ENCODE measurements at places on chromosomes 12 and 14.
A peak's percentile ranks its signal among the peaks of the same experiment; 100 is the strongest.

- DNase-seq: no peak
These were observed 568.3 kb downstream of the TMEM121 start for GRCh38 chr14:106094654-106095189.

DNA sequence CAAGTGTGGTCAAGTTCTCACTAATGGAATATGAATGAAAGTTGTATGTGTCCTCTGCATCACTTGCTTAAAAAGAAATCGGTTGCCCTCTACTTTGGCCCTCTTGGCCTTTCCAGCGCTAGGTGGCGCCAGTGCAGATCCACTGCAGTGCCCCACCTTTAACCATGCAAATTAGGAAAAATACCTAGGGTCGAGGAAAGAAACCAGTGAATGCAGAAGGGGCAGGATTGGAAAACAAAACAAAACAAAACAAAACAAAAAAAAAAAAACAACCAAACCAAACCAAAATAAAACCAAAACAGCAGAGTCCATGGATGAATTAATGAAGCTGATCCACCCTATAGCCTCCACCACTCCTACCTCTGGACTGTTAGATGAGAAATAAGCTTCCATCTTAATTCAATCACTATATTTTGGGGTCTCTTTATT is 12.9 kb upstream of the NEMF start:
- peak; percentile 61 for DNase-seq

DNA sequence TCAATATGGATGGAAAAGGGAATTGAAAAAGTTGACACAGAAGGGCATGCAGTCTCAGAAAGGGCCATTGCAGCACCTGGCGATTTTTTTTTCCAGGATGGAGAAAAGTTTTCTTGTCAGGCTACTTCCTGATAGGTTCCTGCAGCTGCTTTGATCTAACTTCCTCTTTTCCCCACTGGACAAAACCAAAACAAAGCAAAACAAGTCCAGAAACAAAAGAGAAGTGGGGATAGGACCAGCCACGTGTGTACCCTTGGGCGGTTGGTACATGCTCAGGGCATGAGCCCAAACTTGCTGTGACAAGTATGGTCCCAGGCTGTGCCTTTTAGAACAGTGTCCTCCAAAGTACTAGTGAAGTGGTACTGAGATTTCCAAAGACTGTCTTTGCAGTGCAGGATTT is 89.8 kb downstream of the CHST11 start:
- no peak for DNase-seq

GRCh38 chr14:61388173-61388975 is 67.0 kb downstream of the PRKCH start:
- DNase-seq: peak; percentile 12

GRCh38 chr12:95248604-95249360 is 31.2 kb downstream of the VEZT start:
- peak; percentile 78 for DNase-seq

- DNase-seq: peak; percentile 40
These were observed 410.0 kb upstream of the CCDC196 start for GRCh38 chr14:66076176-66076575.

DNA sequence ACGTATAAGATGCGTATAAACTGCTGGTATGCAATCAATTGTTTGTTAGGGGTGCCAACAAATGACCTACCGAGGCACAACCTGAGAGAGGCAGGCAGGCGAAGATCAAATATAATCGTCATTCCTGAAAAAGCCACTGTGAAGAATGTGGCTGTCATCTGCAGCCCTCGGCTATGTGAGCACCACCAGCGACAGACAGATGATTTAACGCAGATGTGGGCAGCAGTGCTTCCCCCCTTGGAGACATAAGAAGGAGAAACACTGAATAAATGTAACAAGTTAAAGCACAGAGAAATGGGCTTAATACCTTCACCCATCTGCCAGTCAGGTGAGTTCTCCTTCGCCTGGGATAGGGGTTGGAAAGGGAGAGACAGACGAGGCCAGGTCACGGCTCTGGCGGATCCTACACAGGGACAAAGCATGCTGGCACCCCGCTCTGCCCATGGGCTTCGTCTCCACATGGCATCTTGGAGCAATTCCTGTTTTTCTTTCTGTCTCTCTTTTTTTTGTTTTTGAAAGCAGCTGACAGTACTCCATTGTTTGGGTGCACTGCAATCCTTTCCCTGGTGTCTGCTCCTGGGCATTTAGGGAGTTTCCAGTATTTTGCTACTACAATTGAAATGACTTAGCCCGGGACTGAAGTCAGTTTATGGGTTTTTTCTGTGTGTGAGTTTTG is 28.1 kb downstream of the TNFAIP2 start:
- no peak for DNase-seq

DNA sequence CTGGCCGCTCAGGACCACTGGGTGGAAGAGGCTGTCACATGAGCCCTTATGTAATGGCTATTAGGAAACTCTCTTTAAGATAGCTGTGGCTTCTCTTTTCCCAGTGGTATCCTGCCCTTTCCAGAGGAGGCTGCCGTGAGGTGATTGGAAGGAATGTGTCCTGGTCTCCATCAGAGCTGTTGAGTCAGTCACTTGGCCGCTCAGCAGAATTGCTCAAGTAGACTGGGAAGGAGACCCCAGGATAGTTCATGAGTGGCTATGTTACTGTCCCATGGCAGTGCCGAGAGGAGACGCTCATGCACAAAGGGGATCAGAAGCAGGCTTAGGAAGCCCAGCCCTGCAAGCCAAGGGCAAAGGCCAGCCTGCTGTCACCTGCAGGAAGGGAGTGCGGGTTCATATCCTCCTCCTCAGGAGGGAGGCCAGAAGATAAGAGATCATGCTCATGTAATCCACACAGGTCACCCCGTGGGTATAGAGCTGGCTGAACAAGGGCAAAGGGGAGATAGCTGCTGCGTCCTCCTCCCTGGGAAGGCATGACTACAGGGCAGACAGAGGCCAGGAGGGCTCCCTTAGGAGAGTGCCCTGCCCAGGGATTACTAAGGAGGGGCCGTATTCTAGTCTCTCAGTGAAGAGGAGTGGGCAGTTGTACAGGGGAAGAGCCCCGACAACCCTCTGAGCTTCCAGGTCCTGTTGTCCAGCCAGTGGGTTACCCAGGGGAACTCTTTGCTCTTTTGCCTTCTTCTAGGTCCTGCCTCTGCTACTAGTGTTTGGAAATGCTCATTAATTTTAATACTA is 137.0 kb upstream of the MAX start:
- DNase-seq: peak; percentile 95

GRCh38 chr12:26283046-26283445 is 87.7 kb downstream of the SSPN start:
- no peak for DNase-seq

DNA sequence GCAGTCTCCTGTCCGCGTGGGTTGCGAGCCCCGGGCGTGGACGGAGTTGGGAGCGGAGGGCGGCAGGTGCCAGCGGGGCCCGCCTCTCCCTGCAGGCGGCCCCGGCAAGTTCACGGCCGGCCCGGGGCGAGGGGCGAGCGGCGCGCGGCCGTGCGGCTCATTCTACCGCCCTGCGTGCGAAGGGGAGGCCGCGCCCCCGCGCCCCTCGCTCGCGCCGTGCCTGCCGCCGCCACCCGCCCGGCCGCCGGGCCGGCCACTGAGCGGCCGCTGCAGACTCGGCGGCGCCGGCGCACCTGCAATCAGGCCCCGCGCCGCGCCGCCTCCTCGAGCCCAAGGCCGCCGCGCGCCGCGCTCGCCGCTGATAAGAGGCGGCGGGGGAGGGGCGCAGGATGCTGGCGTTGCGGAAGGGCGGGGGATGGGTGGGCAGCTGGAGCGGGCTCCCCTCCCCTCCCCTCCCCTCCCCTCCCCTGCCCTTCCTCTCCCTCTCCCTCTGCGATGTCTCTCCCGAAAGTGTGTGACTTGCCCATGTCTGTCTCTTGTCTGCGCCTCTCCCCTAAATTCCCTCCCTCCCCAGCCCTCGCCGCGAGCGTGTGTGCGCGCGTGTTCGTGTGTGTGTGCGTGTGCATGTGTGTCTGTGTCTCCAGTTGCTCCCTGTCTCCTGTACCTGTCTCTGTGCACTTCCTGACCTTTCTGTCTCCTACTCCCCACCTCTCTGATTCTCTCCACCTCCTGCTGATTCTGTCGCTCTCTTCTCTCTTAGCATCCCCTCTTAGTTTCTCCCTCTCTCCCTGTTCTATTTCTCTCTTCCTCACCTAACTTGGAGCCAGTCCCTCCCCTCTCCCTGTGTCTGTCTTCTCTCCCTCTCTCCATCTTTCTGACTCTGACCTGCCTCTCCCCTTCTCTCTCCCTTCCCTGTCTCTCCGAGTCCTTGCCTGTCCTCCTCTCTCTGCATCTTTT is 768.1 kb upstream of the TBX3 start:
- DNase-seq: no peak

GRCh38 chr12:6340032-6340638 is 1.7 kb downstream of the TNFRSF1A start:
- peak; percentile 80 for DNase-seq

GRCh38 chr14:98956661-98957060 is 315.3 kb downstream of the BCL11B start:
- no peak for DNase-seq

DNA sequence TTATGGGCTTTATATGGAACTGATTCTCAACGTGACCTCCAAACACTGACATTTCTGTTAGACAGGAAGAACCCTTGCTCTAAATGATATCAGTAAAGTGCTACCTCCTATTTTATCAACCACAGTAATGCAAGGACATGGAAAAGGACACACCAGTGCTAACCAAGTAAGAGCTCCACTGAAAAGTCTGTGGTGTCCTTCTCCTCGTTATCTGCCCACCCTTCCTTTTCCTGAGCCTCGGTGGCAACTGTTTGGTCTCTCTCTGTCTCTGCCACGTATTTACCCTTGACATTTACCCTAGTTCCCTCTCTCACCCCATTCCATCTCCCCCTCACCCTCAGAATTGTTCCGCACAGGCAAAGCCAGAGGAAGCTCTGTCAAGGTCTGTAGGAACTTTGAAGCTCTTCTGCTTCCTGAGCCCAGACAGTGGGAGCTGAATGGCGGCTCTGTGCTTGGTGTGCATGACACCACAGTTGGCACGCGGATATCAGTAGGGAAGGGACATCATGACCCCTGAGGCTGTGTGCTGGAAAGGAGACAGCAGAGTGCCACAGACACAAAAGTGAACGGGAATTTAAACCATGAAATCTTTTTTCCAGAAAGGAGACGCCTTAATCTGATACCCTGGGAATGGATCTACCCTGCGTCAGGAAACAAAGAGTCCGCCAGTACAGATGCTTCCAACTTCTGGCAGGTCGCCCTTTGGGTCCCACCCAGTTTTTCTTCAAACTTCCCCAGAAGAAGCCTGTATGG is 50.8 kb downstream of the NTN4 start:
- no peak for DNase-seq

GRCh38 chr12:94674051-94674451 is 23.7 kb upstream of the TMCC3 start:
- no peak for DNase-seq

GRCh38 chr12:18502422-18502968 is 235.3 kb downstream of the PLCZ1 start:
- DNase-seq: no peak

DNA sequence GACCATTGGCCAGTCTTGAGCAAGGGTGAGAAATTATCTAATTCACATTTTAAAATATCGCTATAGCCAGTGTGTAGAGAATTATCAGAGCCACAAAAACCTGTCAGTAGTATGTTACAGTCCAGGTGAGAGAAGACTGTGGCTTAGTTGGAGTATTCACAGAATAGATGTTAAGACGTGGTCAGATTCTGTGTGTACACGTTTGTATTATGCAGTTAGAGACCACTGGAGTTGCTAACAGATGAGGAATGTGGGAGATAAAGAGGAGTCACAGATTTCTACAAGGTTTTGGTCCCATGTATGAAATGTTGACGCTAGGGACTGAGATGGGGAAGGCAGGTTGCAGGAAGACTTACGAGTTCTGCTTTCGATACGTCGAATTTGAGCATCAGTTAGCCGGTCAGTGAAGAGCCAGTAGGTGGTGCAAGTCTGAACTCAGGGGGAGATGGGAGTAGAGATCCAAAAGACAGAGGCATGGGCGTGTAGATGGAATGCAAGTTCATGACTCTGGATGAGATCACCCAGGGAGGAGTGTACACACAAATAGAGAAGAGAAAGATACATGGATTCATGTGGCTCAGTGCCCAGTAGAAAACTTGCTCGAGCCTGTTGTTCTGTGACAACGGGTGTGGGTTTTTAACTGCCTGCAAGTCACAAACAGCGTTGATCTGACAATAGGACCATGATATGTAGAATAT is 114.8 kb upstream of the FLRT2 start:
- peak; percentile 92 for DNase-seq

- no peak for DNase-seq
These were observed 637.8 kb downstream of the DIO2 start for GRCh38 chr14:79573486-79573885.

All from AG10803 (cell line).